ENCODE measurements at places on chromosomes 4 and X. TPM values are rescaled to one million over a fixed set of nuclear protein-coding genes. Genes with fewer than 3 reads are reported as not detected.

SULT1E1 gene
- total RNA-seq, result not detected

DNA sequence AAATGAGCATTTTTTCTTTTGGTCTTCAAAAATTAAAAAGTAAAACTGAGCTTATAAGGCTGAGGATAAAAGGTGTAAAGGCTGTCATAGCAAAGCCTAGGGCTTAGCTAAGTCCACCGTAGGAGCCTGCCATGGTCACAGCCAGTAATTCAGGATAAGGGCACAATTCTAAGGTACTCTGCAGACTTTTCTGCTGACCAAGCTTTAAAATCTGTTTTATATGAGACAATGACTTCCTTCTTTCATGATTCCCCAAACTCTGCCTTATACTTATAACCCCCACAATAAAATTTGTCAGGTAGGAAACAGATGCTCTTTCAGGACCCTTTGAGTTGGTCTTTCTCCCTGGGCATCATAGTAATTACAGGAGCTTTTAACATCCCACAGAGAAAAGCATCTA lies 138.5 kb downstream of the COL4A6 start:
- no peak overlapping the region for H3K27ac ChIP-seq
- H3K36me3 ChIP-seq, result no peaks in the 10 kb centered on the region
- no peaks in the 10 kb centered on the region for H3K27me3 ChIP-seq
- no peak overlapping the region for H3K4me3 ChIP-seq

- H3K4me1 ChIP-seq, result no peaks in the 10 kb centered on the region
- no peaks in the 10 kb centered on the region for H3K27me3 ChIP-seq
- H3K27ac ChIP-seq, result no peak overlapping the region
- H3K36me3 ChIP-seq, result peaks cover 49% of the 10 kb centered on the region
- DNase-seq, result no peak
- H3K4me3 ChIP-seq, result no peak overlapping the region
Measured at GRCh38 chrX:150664290-150664689, 28.9 kb upstream of the MTMR1 start.

- no peak overlapping the region for H3K27ac ChIP-seq
Measured at GRCh38 chrX:10450959-10451355, 169.4 kb downstream of the MID1 start.

DCAF4L1 gene
- 0.15 TPM for total RNA-seq
